ENCODE measurements at places on chromosomes 2 and 18. TPM values are rescaled to one million over a fixed set of nuclear protein-coding genes. Genes with fewer than 3 reads are reported as not detected.

The CTAGE1 gene
- not detected for total RNA-seq

The LONRF2 gene
- 5.2 TPM for total RNA-seq

The ZNF396 gene
- total RNA-seq, result 3.6 TPM

The IL36A gene
- total RNA-seq, result not detected

- no peak for DNase-seq
Observed at GRCh38 chr2:25972049-25972823, 10.1 kb downstream of the KIF3C start.

All from neural crest cell (in vitro differentiated cells).